ENCODE measurements at places on chromosomes 4 and X. TPM values are rescaled to one million over a fixed set of nuclear protein-coding genes. Genes with fewer than 3 reads are reported as not detected.

Gene TMEM192
- 11.7 TPM for total RNA-seq

Gene CD40LG
- total RNA-seq: not detected

Gene KLKB1
- total RNA-seq: not detected

Gene IL1RAPL2
- not detected for total RNA-seq

Gene NHS
- 0.07 TPM for total RNA-seq

Gene CCDC110
- 0.73 TPM for total RNA-seq

Gene MAGEE2
- not detected for total RNA-seq

Gene GABRA4
- not detected for total RNA-seq

Gene CPLX1
- 0.14 TPM for total RNA-seq

Gene CXorf49
- not detected for total RNA-seq

Gene ZFP92
- total RNA-seq: 1.6 TPM

Gene NEIL3
- total RNA-seq: 8.1 TPM

Gene PNCK
- not detected for total RNA-seq

Gene ADH1B
- total RNA-seq: not detected

Gene IL13RA2
- total RNA-seq: 0.32 TPM

Gene ATP1B4
- total RNA-seq: not detected

Gene CFAP47
- total RNA-seq: not detected

Gene SLC4A4
- 0.20 TPM for total RNA-seq

- no peak for DNase-seq
These were observed 59.8 kb upstream of the PPP1R2C start for GRCh38 chrX:42837747-42838146.

- DNase-seq: no peak
These were observed 144.8 kb downstream of the FRYL start for GRCh38 chr4:48635310-48635709.

DNA sequence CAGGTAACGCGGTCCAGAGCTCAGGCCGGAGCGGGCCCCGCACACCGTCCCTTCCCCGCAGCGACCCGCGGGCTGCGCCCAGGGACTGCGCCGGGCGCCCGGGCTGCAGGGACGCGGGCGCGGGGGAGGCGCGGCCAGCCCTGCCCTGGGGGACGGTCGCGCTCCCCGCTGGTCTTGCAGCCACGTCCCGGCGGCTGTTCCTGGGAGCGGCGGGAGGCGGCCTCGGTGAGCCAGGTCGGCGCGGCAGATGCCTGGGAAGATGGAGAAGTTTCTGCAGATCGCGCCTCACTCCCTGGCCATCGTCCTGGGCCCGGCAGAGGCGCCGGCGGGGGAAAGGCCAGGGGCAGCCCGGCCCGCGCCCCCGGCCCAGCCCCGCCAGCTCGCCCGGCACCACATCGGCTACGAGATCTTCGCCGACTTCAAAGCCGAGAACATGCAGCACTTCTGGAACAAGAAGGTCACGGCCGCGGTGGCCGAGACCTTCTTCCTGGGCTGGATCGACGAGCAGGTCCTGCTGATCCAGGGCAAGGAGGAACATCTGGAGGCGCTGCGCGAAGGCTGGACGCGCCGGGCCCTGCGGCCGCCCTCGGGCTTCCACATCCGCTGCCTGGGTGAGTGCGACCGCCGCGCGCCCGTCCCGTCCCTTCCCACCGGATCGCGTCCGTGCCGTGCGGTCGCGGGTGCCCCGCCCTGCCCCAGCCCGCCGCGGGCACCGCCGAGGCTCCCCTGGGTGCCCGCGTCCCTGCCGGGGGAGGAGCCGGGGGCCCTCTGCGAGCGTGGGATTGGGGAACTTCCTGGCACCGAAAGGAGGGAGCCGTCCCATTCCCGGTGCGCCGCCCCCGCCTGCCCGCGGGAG is 107.4 kb upstream of the STOX2 start:
- DNase-seq: no peak

DNA sequence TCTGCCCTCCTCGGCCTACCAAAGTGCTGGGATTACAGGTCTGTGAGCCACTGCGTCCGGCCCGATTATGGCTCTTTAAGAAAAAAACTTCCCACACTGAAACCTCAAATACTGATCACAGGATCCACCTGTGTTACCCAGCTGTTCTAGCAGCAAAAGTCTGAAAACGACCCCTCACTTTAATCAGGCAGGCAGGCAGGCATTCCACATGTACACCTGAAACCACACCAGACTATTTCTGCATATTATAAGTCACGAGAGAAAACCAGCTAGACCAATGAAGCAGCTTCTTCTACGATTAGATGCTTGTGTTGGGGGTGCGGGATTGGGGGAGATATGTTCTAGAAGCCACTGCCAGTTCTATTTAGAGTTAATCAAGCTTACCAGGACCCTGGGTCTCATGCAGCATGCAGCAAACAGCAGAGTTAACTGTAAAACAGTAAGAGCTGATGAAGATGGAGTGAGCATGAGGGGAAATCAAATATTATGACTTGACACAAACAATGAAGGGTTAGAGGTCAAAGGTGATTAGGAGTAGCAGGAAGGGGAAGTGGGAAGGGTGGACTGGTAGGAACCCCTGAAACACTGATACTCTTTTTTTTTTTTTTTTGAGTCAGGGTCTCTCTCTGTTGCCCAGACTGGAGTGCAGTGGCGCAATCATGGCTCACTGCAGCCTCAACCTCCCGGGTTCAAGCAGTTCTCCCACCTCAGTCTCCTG is 18.9 kb upstream of the NKRF start:
- no peak for DNase-seq

DNA sequence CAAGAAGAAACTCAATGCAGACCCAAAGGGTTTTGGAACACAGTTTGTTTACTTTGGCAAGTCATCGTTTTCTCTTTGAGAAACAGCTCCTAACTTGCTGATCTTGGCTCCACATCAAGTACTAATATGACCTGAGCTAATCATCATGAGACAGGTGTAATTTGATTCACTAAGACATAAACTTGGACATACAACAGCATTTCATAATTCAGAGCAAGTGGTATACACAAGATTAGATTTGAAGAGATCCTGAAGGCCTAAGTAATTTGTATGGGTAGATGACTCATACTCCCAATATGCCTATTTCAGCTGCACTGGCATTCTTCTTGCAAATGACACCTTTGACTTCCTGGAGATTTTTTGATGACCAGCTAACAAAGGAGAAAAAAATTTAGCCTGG is 1521.7 kb downstream of the RPA4 start:
- no peak for DNase-seq

GRCh38 chr4:5883916-5884315 is 9.0 kb downstream of the CRMP1 start:
- DNase-seq: no peak

DNA sequence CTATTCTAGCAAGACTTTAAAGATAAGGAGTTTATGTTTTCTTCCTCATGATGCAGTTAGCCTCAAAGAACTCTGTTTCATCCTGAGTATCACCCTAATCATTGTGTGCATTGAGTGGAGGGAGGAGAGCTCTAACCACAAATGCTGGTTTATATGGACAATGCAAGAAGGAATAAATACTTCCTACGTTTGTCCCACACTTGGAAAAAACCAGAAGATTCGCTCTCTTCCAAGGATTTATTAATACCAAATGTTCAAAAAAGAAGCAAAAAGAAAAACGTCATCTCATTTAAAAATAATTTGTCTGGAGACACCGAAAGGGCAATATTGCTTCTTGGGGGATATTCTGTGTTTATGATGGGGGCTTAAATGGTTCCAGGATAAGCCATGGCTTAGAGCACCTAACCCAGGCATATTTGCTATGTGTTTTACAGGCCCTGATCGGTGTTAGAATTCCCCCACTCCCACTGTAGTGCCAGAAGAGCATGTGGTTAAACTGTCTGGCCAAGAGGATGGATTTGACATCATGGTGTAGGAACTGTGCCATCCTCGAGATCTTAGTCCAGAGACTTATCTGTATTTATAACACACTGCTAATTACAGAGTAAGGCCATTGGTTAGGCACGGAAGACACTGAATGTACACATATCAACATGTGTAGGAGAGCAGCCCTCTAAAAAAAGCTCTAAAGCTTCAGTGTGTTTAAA is 227.2 kb downstream of the ANK2 start:
- no peak for DNase-seq

GRCh38 chr4:106677213-106677612 is 308.6 kb upstream of the GIMD1 start:
- DNase-seq: no peak

DNA sequence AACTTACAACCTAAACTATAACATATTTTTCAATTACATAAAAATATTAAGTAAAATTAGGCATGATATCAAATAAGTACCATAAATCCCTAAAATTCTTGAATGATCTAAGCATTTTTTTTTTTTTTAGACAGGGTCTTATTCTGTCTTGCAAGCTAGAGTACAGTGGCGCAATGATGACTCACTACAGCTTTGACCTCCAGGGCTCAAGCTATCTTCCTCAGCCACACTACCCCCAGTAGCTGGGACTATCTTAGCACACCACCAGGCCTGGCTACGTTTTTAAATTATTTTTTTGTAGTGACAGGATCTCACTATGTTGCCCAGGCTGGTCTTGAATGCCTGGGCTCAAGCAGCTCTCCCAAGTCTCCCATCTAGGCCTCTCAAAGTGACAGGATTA is 1042.3 kb downstream of the FSTL5 start:
- no peak for DNase-seq

DNA sequence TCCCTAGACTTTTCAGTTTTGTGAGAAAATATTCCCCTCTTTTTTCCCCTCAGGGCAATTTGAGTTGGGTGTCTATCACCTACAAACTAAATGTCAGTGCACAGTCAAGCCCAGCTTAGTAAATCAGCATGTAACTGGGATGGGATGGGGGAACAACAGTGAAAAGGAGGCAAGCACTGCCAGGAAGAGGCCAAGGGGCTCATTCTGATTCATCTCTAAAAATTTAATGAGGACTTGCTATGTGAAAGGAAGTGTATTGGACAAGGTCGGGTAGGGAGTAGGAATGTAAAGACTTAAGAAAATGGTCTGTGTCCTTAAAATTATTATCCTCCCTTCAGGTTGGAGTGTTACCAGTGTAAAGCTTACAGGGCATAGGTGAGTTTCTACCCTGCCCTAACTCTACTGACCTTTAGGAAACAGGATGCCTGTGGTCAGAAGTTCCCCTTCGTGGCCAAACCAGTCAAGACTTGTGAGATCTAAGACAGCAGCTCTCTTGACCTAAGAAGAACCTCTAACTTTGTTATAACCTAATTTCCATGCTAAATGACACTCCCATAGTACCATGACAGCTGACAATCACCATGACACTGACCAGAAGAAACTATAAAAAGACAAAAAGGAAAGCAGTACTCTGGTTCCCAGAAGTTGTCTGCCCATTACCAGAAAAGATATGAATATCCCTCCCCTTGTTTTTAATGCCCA is 194.4 kb upstream of the LDB2 start:
- DNase-seq: no peak

DNA sequence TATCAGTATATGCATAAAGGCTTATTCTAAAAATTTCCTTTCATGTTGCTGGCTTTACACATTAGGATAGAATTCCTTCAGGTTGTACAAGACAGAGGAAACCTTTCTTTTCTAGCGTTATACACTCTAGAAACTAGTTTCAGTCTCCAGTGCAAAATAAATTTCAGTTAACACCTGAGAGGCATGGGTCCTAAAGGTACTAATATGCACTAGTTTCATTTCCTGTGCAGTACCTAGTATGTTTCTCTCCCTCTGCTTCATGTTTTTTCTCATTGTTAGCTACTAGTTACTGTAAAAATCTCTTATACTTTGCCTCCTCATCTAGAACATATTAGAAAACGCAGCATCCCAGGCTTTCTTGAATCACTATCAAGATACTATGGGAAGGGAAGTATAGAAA is 54.0 kb downstream of the SNX25 start:
- DNase-seq: no peak

- DNase-seq: no peak
These were observed 79.6 kb downstream of the MAPK10 start for GRCh38 chr4:86280246-86280645.

GRCh38 chr4:169348541-169348940 is 77.8 kb upstream of the SH3RF1 start:
- DNase-seq: no peak

GRCh38 chr4:142120921-142121320 is 484.5 kb downstream of the IL15 start:
- DNase-seq: no peak

DNA sequence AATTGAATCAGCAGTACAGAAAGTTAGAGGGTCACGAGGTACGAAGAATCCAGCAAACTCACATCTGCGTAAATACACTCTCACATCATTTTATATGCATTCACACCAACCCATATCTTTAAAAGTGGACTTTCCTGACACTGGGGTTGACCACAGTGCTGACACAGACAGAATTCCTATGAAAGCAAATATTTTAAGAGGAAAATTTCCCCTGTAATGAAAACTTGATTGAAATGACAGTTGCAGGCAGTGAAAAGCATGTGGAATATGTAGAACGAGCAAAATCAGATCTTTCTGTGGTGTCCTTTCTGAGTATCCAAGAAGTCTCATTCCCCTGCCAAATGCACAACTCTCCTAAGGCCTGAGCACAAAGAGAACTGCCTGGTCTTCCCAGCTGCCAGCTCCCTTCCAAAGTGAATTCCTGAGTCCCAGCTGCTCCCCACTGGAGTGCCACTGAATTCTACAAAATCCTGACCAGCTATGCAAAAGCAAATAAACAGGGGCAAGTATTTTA is 50.5 kb upstream of the FAM9C start:
- DNase-seq: no peak

GRCh38 chr4:76430519-76431388 is 4.3 kb upstream of the SHROOM3 start:
- DNase-seq: no peak

GRCh38 chrX:43559644-43560043 is 96.5 kb upstream of the MAOA start:
- peak; percentile 2 for DNase-seq

DNA sequence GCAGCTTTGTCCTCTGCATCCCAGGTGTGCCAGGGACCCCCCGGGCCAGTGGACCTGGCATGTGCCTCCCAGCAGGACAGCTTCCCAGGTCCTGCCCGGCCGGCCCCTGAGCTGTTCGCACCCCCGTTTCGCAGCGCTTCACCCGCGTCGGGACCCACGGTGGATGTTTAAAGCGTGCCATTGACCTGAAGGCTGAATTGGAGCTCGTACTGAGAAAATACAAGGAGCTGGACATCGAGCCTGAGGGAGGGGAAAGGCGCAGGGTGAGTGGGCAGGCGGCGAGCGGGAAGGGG is 7.9 kb downstream of the UVSSA start:
- no peak for DNase-seq

DNA sequence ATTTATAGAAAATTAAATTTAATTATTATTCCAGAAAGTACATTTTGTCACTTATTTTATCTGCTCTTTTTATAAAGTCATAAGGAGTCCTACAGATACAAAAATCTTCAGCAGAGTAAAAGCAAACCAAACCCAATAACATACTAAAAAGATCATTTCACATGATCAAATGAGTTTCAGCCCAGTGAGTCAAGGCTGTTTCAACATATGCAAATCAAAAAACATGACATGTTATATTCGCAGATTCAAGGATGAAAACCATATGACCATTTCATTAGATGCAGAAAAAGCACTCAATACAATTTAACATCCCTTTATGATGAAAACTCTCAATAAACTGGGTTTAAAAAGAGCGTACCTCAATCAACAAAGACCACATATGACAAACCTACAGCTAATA is 214.3 kb downstream of the FAT4 start:
- no peak for DNase-seq

DNA sequence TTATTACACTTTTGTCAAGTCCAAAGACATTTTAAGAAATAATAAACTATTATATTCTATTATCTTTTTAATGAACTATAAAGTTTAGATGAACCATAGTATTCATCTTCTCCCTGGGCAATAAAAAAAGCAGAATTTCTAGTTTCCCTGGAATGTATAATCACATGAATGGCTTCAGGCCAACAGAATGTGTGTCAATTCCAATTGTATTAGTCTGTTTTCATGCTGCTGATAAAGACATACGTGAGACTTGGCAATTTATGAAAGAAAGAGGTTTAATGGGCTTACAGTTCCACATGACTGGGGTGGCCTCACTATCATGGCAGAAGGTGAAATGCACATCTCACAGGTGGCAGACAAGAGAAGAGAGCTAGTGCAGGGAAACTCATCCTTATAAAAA is 70.7 kb upstream of the ANXA10 start:
- no peak for DNase-seq

Data from pulmonary artery endothelial cell (primary cell).